ENCODE measurements at places on chromosomes 4 and X.

- no peak for DNase-seq
Measured at GRCh38 chr4:120682981-120683380, 239.5 kb downstream of the PRDM5 start.

- DNase-seq = no peak
Measured at GRCh38 chr4:156377036-156377710, 423.5 kb upstream of the CTSO start.

DNA sequence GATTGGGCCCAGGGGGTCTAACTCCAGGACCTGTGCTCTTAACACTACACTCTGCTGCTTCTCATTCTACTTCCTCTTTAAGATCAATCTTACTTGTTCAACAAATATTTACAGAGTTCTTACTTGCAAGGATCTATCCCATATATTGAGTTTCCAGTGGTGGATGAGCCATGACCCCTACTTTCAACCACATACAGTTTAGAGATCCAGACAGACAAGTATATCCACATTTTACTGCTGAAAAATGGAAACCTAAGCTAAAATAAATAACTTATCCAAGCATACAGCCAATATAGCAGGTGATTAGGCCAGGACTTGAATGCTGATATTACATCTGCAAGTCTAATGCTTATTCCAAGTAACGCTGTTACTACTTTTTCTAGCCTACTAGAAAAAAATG is 18.7 kb downstream of the TMEM150C start:
- no peak for DNase-seq

GRCh38 chr4:184444953-184445309 is 29.4 kb downstream of the IRF2 start:
- DNase-seq = no peak

DNA sequence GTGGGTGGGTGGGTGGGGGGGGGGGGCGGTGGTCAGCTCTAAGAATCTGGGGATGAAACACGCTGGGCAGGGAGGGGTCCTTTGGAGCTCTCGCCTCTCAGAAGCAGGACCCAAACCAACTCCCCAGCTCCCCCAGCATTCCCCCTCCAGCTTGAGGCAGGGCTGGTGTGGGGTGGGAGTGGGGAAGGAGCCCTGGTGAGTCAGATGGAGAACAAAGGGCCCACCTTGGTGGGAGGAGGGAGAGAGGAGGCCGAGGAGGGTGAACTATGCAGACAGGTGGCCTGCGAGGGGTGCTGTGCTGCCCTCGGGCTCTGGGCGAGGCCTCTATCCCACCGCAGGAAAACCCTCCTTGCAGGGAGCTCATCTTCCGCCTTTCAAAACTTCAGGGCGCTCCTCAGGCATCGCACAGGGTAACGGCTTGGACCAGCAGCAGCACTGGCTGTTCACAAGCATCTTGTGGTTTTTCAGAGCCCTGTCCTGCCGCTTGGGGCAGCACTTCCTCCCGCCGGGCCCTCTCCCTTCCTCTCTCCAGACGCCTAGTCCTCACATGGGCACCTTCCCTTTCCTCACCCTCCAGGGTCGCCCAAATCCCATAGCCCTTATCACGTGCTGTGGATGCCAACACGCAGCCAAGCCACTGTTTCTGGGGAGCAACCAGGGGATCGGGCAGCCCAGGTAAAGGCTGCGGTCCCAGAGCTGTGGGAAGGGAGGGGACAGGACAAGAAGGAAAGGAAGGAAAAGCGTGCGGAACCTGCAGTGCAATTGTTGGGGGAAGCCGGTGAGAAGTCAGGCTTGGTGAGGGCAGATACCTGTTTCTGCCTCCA is 34.0 kb upstream of the GRPEL1 start:
- DNase-seq = peak; percentile 83

- no peak for DNase-seq
Measured at GRCh38 chrX:39661116-39661907, 436.4 kb downstream of the BCOR start.

- DNase-seq = no peak
Measured at GRCh38 chr4:144750348-144750747, 104.4 kb downstream of the HHIP start.

DNA sequence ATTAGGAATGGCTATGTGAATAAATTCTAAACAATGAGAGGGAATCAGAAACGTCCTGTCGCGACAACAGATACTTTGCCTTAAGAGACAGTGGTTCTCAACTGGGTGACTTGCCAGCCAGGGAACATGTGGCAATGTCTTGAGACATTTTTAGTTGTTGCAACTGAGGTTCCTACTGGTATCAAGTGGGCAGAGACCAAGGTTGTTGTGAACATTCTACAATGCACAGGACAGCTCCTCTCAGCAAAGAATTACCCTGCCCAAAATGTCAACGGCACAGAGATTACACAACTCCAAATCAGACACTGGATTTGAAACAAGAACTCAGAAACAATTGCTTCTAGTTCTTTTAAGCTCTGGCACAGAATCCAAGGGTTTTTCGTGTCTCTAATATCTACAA is 128.6 kb downstream of the ARHGAP6 start:
- no peak for DNase-seq

DNA sequence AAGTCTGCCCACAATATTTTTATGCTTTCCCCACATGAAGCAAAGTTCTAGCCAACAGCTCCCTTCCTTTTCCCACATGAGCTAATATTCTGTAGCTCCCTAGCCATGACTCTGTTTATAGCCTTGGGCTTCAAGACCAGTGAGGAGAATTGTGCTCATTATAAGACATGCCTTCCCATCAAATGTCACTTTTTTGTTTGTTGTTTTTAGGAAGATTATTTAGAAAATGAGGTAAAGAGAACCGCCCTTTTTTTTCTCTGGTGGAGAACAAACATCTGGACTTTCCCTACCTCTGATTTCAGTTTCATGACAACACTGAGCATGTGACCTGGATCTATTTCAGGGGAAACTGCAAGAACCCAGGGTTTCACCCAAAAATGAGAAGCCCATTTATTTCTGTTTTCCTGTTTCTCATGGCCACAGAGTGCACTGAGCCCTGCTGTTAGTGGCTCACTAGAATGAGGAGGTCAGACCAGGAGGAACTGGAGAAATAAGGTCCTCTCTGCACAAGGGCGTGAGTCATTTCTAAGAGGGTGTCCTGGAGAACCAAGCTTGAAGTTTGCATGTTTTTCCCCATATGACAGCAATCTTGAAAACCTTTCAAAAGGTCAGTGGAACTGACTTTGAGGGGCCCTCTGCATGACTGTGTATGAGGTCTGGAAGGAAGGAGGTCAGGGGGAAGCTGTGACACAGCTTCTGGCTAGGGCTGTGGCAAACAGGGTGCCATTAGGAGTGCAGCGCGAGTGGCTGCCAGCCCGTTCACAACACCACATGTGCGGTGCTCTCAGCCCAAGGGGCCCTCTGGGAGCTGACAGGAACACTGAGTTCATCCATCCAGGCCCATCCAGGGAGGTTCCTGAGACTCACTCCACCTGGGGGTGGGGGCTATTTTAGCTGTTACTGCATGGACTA is 55.2 kb downstream of the CHST7 start:
- DNase-seq = no peak

DNA sequence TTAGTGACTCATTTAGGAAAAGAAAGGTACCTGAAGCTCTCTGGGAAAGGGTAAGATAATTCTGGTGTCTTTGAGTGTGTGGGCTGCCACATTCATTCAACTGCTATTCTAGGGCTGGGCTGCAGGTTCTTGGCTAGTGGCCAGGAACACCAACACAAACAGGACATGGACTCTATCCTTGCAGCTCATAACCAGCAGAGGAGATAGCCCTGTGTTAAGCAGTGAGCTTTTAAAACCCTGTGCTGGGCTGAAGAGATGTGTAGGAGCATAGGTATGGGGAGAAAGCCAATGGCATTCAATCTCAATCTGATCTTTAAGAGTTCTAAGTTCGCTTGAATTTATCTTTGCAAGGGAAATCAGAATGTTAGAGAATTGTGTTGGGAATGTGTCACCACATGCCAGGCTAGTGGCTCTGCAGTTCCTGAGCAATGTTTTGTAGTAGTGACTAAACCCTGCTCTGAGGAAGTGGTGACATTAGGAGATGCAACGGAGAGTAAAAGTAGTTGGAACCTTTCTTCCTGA is 39.2 kb downstream of the SGMS2 start:
- DNase-seq = no peak

- no peak for DNase-seq
Measured at GRCh38 chr4:2570551-2571222, 34.2 kb downstream of the FAM193A start.

DNA sequence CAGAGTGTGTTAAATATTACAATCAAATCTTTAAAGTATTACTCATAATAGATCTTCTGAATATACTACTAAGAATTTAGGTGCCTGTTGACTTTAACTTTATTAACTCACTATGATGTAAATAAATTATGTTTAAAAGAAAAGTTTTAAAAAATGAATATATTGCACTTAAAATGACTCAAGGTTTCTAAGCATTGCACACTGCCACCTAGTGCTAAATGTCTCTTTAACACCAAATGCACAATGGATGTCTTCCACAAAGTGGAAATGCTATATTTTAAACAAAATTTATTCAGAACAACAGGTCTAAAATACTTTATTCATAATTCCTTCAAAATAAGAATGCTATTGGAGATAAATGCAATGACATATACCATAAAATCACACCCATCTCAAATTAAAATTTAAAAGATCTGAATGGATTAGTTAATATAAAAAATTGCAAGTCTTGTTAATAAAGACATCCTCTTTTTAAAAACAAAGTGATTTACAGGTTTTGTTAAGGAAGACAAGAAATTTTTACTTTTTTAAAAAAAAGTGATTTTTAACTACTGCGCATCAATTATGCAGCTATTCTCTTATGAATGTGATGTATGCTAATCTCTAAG is 5.5 kb downstream of the INPP4B start:
- no peak for DNase-seq

DNA sequence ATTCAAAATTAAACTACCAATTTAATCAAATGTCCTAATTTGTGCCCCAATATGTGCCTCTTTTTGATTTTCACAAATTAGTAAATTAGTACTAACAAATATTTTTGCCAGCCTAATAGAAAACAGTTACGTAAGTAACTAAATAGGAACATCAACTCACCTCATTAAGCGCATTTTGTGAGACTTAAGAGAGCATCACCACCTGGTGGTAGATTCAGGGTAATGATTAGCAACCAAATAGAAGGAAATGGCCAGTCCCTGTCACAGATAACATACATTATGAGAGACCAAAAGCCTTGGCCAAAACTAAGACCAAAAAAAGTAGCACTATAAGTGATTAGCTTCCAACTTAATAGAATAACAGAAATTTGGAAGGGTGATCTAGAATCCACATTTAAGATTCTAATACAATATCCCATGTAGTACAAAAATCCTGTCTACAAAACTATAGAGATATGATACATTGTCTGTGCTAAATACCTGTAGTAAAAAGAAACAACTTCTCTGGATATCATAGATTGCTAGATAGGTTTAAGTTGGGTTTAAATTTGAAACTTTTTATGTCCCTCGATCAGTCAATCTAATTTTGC is 46.7 kb downstream of the C4orf46 start:
- DNase-seq = no peak

- no peak for DNase-seq
Measured at GRCh38 chr4:183434666-183435190, 9.7 kb upstream of the CDKN2AIP start.

- DNase-seq = no peak
Measured at GRCh38 chrX:129653971-129654651, 645 bp downstream of the APLN start.

DNA sequence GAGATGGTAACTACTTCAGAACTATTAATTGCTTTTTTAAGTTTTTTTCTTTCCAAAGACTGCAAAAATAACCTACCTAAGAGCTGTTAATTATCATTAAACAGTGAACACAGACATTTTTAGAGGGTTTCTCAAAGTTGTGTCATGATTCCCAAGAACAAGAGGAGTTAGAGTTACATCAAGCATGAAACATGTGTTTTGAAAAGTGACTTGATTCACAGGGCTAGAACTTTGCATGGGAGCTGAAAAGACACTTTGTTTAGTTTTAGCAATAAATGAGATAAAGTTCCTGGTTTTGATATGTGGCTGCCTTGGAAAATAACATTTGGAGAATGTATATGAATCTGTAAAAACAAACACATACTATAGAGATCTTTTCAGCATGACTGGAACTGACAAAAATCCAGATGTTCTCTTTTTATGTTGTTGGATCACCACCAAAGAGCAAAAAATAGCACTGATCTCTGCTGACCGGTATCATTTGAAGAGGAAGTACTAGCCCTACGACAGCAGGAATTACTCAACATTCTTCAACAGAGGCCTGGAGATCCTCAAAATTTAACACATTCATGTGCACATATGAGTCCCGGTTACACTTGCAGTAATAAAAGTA is 173.0 kb upstream of the PCDH18 start:
- no peak for DNase-seq

- DNase-seq = no peak
Measured at GRCh38 chr4:5009796-5010195, 9.5 kb downstream of the CYTL1 start.
